ENCODE measurements at places on chromosomes 6 and 20. TPM values are rescaled to one million over a fixed set of nuclear protein-coding genes. Genes with fewer than 3 reads are reported as not detected.

Gene RNF39
- not detected for total RNA-seq

Gene C6orf58
- total RNA-seq, result not detected

Gene SRMS
- not detected for total RNA-seq

Gene SLC35D3
- total RNA-seq, result not detected

Gene COL21A1
- 28.3 TPM for total RNA-seq

Gene SLC26A8
- total RNA-seq, result 0.33 TPM

Gene FGD2
- total RNA-seq, result 102 TPM

Gene MAN1A1
- 312 TPM for total RNA-seq

Gene CGA
- not detected for total RNA-seq

Gene PRSS16
- not detected for total RNA-seq

Gene RCAN2
- 17.2 TPM for total RNA-seq

Gene STX11
- 51.2 TPM for total RNA-seq

Gene GLP1R
- not detected for total RNA-seq

Gene LRRC73
- total RNA-seq, result not detected
